ENCODE measurements at places on chromosomes 5 and 9.

DNA sequence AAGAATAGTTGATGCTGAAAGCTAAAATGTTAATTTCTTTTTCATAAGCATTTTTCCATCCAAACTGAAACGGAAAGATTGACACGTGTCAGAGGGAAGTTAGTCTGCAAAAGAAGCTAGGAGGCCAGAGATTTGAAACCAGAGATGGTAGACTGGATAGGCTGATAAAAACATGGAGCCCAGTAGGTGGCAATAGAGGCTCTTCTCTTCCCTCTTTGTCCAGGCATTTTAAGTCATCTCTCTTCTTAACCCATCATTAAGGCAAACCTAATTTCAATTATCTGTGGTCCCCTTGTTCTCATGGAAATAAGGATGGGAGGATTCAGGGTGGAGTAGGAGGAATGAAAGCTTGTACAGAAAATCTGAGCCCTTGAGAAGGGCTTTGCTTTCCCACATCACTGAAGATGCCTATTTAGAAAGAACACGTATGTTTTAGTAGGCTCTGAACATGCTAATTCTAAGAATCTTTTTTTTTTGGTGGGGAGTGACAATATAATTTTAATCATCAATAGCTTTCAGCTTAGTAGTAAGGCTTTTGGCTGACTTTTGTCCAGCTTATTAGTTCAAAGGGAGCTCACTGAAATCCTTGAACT, 66.6 kb downstream of the ZNF474 start:
- no peak for DNase-seq

GRCh38 chr5:133121611-133122150, 69.9 kb downstream of the HSPA4 start:
- DNase-seq: no peak

DNA sequence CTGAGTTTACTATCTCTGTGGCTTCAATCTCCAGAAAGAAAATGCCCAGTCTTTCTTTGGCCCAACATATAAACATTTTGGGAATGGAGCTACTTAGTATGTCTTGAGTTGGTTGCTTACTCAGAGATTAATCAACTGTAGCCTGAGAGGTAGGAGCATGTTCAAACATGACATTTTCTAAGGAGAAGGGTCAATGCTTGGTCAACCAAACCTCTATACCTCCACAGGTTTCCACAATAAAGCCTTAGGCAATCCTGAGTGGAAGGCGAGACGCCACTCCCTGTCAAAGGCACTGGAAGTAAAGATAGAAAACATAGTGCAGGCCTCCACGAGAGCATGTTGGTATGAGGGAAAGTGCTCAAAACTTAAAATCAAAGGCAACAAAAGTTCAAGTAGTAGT, 411.4 kb downstream of the KCTD16 start:
- DNase-seq: no peak

- DNase-seq: no peak
Observed at GRCh38 chr5:150147670-150148069, 8.0 kb downstream of the PDGFRB start.

GRCh38 chr5:73338256-73339050, 110.1 kb downstream of the FOXD1 start:
- DNase-seq: no peak

GRCh38 chr9:129342591-129343423, 164.7 kb upstream of the IER5L start:
- no peak for DNase-seq

DNA sequence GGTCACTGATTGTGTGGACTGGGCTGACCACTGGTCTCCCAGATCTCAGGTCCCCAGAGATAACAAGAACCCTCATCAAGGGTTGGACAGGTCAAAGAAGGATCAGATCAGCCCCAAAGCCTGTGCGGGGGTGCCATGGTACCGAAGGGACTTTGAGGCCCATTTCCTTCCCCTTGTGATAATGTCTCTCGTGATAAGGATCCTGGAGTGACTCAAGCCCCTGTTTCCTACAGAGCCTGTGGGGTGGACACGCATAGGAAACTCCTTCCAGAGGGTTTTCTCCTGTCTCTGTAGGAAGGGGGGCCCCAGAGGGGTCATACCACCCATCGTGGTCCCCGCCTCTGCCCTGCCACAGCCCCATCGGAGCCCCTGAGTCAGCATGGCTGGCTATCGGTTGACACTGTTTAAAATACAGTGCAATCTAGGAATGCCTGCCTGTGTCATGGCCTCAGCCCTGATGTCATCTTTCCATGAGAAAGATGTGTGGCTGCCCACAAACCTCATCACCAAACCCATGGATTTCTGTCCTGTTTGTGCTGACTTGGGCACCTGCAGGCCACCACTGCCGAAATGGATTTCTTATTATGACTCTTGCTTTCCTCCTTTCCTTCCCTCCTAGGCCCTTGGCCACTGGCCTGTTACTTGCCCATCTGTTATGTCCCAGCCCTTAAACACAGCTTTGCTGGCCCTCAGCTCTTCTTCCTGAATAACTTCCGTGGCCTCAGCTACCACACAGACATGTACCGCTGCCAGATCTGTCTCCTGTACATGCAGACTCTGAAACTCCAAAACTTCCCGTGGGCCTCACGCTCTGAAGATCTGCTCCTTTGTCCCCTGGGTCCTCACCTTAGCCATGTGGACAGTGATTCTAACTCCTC, 2.9 kb upstream of the CSF2 start:
- no peak for DNase-seq

GRCh38 chr9:71549023-71549422, 219.3 kb downstream of the CEMIP2 start:
- no peak for DNase-seq

GRCh38 chr9:13175732-13176131, 103.8 kb downstream of the MPDZ start:
- DNase-seq: no peak

GRCh38 chr5:111855356-111855755, 98.4 kb upstream of the NREP start:
- DNase-seq: no peak

GRCh38 chr5:36305571-36306326, 4.0 kb upstream of the RANBP3L start:
- no peak for DNase-seq

- no peak for DNase-seq
Observed at GRCh38 chr5:54672871-54673270, 155.3 kb downstream of the SNX18 start.

- no peak for DNase-seq
Observed at GRCh38 chr5:180070756-180071530, 616 bp downstream of the RNF130 start.

GRCh38 chr5:92177926-92178487, 794.9 kb upstream of the ARRDC3 start:
- no peak for DNase-seq

DNA sequence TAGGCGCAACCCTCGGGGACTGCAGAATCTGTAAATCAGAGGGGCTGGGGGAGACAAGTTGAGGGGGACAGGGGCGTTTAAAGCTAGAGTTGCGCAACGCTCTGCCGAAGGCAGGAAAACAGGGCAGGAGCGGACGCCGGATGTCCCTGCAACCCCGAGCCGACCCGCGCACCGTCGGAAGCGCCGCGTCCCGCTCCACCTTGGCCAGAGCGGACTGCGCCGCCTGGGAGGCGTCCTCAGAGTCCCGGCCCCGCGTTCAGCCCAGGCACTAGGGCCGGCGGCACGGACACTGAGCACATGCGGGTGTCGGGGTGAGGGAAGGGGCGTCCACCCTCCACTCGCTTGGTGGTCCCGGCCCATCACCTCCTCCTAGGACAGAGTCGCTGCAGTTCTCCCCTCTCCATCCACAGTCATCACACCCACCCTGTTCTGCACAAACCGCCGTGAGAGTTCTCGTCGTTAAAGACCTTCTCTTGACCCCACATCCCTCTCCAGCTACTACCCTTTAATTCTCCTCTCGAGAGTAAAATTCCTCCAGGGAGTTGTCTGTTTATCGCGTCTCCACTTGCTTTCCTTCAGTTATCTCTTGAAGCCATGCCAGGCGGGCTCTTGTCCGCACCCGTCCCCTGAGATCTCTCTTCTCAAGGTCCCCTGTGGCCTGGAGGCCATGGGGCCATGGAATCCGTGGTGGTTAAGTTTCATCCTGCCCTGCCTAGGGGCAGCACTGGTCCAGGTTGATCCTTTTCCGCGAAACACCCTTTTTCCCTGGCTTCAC, 796 bp upstream of the PDLIM7 start:
- no peak for DNase-seq

GRCh38 chr9:95778957-95779356, 96.5 kb upstream of the ERCC6L2 start:
- DNase-seq: no peak

DNA sequence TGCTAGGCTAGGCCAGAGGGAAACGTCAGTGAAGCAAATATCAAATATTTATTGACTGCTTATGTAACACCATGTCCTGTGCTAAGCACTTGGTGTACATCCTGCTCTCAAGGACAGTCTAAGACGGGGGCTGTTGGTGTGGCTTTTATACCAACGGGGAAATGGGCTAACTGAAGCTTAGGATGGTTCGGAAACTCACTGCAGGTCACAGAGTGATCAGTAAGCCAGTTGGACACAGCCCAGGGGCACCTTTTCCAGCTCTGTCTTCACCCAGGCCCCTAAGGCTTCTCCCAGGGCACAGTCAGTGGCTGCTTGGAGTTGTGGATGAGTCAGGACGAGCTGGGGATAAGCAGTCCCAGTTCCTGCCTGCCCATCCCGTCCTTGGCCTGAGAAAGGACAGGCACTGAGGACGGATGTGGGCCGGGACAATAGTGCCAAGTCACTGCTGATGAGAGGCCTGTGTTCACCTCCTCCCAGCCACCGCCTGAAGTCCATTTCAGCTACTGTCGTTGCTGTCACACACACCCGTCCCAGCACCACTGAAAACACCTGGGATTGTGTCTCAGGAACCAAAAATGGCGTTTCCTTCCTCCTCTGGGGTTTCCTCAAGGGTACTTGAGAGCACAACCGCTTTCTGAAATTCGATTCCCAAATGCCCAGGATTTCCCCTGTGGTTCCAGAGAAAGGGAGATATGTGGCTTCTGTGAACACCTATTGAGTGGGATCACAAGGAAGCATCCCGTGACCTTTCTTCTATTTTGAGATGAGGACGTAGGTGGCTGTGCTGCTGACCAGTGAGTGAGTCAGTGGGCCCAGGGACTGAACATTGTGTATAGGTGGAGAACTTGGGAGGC, 17.5 kb upstream of the SPRY4 start:
- DNase-seq: no peak

DNA sequence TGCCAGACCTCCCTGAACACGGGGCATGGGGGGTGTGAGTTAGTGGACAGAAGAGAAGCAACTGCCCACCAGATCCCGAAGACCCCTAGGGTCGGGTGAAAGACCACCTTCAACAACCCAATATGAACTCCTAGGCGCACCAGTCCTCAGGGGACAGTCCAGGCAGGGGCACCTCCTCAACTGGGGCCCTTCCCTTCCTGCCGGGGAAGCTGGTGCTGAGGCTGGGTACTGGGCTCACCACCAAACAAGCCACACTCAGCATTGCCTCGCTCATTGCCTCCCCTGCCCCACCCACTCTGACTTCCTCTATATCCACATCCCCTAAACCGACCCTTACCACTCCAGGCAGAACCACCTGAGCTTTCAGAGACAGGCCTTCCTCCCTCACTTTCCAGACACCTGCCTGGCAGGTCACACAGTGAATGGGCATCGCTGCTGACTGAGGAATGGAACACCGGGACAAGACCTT, 42.5 kb downstream of the SEMA4D start:
- DNase-seq: no peak

DNA sequence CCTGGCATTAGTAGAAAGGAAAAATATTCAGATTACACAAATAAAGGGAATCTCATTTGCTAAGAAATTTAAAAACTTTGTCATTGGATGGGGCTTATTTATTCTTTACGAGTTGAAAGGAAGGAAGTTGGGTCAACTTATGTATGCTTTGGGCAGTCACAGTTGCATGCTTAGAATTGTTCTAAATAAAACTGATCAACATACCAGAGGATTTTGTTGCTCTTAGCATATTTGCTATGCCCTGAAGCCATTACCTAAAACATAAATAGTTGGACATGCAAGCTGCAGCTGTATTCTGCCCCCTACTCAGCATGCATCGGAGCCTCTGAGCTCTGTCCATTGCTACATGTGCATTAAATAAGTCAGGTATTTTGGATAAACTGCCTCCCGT, 172.7 kb upstream of the MEF2C start:
- no peak for DNase-seq

DNA sequence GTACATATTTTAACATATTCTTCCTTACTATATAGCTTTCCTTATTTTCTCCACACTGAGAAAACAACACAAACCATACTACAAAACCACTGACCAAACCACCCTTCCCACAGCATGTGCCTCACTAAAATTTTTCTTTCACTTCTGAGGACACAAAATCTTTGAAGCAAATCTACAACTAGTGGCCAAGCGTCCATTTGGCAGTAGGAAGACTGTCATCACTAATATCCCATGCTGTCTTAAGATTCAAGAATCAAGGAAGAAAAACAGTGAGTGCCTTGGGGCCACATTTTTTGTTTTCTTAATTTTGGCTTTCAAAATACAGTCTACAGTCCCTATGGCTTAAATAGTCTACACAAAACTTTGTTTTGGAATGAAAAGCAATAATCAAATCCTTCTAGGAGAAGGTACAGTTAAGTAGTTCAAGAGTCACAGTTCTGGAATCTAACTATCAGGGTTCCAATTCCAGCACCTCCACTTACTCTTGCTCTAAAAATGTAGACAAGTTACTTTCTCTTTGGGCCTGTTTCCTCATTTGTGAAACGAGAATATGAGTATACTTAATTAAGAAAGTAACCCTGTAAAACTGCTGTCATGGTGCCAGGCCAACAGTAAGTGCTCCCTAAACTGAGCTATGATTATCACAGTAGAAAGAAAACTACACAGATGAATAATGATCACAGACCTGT, 227.9 kb downstream of the BNC2 start:
- no peak for DNase-seq

DNA sequence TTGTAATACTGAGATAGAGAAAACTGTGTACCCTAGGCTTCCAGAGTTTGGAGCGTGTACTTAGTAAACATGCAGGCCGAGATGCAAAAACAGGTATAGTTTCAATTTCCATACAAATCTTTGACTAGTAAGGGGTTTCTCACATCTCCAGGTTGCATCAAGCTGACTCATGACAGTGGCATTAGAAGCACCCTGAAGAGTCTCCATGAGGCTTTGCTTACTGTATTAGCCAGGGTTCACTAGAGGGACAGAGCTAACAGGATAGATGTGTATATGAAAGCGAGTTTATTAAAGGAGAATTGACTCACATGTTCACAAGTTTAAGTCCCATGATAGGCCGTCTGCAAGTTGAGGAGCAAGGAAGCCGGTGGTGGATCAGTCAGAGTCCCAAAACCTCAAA, 275.3 kb upstream of the CDH6 start:
- no peak for DNase-seq

GRCh38 chr5:58406394-58406793, 53.5 kb downstream of the PLK2 start:
- DNase-seq: no peak

- DNase-seq: no peak
Observed at GRCh38 chr9:107789001-107789700, 299.6 kb upstream of the KLF4 start.

GRCh38 chr9:7910426-7911020, 110.9 kb upstream of the DMAC1 start:
- no peak for DNase-seq

Data from stimulated activated CD4-positive, alpha-beta T cell treated with anti-CD3 and anti-CD28 coated beads, Interleukin-1b, Interleukin-23, amount 100 ng/mL, for 1 hour (primary cell).